ENCODE measurements at places on chromosomes 3 and 15. TPM values are rescaled to one million over a fixed set of nuclear protein-coding genes. Genes with fewer than 3 reads are reported as not detected.

The ACY1 gene
- 21.9 TPM for total RNA-seq

The UBA5 gene
- total RNA-seq: 32.2 TPM

The IL5RA gene
- 0.49 TPM for total RNA-seq

The TNNC1 gene
- total RNA-seq: 205 TPM

The SI gene
- not detected for total RNA-seq

The AZI2 gene
- total RNA-seq: 80.7 TPM

The CD200 gene
- total RNA-seq: 23.8 TPM

The SFMBT1 gene
- total RNA-seq: 12.0 TPM

The CASR gene
- not detected for total RNA-seq

The SCAANT1 gene
- not detected for total RNA-seq

The C2CD4A gene
- not detected for total RNA-seq

The TM6SF1 gene
- total RNA-seq: 7.8 TPM

The PPP1R14D gene
- total RNA-seq: not detected

The ZNF385D gene
- total RNA-seq: 32.3 TPM

The FEZF2 gene
- total RNA-seq: not detected

The STAB1 gene
- 256 TPM for total RNA-seq

The PIF1 gene
- 0.76 TPM for total RNA-seq

The AMT gene
- total RNA-seq: 12.4 TPM

The NTRK3 gene
- total RNA-seq: 28.4 TPM

The ITGA11 gene
- 10.3 TPM for total RNA-seq
